Stimulated activated CD4-positive, alpha-beta T cell treated with anti-CD3 and anti-CD28 coated beads, Interleukin-1b, Interleukin-23, amount 100 ng/mL, for 24 hours (primary cell): ENCODE measurements at places on chromosomes 1 and 21.

DNA sequence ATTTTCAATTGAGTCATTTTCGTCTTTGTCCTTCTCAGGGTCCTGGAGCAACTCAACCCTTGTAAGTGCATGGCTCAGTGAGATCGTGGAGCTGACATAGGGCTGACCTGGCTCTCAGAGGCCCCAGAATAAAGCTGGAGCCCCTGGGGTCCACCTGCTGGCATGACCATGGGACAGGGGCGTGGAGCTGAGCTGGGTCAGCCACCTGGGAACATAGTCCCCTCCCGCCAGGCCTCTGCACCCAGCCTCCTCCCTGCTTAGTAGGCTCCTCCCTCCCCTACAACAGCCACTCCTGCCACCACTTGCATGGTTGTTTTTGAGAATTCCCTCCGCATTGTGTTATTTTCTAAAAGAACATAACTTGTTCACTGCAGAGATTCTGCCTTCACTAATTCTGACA, 3.1 kb upstream of the RIPK4 start:
- DNase-seq = no peak

DNA sequence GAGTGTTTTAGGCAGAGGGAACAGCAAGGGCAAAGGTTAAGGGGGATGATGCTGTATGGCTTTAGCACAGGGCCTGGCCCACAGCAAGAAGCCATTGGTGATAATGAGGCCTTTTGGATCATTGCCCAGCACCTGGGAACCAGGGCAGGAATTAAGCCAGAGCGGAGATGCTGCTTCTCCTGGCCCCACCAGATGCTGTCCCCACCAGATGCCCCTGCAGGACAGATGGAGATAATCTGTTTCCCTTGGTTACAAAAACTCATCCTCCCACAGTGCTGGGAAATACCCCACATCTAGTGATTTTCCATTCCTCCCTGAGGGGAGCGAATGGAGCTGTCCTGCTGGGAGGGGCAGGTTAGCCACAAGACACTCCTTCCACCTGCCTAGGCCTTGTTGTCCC, 18.8 kb downstream of the OPRD1 start:
- no peak for DNase-seq

- no peak for DNase-seq
These were observed 9.9 kb upstream of the KLF18 start for GRCh38 chr1:44151332-44151731.

DNA sequence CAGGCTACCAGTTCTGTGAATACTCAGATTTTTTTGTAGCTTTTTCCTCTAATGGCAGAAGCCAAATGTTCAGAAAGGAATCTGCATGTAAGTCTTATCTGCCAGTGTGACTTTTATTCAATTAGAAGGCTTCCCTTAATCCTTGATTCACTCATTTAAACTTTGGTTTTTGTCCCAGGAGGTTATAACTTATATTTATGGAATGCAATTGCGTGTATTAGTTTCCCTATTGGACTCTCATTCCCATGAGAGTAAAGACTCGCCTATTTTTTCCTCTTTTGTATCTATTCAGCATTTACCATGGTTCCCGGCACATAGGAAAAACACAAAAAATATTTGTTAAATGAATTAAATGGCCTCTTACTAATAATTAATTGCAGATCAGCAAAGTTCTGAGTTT, 3.5 kb downstream of the NTMT2 start:
- no peak for DNase-seq

DNA sequence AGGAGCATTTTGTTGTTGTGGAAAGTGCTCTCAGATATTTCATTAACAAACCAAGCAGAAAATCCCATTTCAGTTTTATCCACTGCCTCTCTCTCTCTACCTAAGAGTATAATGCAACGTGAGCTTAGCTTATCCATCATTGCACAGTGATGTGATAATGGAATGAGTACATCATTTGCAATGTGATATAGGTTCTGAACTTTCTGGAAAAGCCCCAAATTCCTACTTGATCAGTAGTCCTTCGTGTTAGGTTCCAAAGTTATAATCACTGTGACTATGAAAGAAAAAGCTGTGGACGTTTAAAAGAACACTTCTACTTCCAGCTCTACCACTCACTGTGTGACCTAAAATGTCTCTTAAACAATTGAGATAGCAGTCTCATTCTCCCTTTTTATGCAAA, 76.4 kb upstream of the PRMT6 start:
- no peak for DNase-seq

GRCh38 chr1:14049965-14050364, 350.0 kb downstream of the PRDM2 start:
- no peak for DNase-seq

- DNase-seq = no peak
These were observed 9.9 kb downstream of the KCNJ15 start for GRCh38 chr21:38266732-38267131.

DNA sequence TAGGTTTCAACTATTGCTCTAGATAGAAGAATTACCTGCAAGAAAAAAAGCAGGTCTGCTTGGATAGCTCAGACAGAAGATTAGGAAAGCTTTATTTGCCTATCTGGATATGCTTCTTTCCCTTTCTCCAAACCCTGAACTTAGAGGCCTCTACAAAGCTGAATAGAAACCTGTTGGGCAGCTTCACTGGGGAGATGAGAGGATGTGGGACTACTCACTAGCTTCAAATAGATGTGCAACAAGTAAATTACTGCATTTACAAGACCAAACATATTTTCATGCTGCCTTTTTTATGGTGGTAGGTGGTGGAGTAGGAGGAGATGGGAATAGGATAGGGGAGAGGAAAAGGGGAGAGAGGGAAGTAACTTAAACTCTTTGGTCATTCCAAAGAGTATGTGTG, 6.4 kb downstream of the CLCA2 start:
- no peak for DNase-seq

DNA sequence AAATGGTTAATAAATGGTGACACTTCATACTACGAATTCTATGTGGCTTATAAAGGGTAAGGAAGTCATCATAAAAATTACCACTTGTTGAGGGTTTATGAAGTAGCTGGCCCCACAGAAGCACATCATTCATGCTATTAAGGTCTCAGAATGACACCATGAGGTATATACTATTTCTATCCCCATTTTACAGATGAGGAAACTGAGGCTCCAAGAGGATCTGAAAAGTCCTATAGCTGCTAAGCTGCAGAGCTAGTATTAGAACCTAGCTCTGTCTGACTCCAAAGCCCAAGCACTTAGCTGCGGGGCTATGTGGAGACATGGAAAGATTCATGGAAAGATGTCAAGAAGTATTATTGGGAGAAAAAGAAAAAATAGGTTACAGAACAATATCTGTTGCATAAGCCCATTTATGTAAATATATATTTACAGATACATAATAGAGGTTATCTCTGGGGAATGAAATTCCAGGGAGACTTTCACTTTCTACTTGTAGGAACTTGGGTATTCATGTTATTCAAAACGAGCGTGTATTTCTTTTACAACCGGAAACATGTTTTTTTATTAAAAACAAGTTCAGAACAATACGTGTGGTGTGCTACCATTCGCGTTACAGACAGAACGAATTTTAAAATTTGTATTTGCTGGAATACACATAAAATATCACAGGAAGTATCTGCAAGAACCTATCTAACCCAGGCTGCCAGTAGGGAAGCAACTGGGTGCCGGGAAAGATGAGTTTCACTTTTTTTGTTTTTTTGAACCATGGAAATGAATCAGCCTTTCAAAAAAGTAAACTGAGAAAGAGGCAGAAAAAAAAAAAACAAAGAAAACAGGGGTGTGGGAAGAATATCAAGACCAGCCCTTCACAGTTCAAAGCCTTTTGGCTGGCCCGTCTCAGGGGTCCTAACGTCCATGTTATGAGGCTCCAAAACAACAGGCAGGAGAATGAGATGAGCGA, 13.4 kb downstream of the SPOCD1 start:
- DNase-seq = no peak

DNA sequence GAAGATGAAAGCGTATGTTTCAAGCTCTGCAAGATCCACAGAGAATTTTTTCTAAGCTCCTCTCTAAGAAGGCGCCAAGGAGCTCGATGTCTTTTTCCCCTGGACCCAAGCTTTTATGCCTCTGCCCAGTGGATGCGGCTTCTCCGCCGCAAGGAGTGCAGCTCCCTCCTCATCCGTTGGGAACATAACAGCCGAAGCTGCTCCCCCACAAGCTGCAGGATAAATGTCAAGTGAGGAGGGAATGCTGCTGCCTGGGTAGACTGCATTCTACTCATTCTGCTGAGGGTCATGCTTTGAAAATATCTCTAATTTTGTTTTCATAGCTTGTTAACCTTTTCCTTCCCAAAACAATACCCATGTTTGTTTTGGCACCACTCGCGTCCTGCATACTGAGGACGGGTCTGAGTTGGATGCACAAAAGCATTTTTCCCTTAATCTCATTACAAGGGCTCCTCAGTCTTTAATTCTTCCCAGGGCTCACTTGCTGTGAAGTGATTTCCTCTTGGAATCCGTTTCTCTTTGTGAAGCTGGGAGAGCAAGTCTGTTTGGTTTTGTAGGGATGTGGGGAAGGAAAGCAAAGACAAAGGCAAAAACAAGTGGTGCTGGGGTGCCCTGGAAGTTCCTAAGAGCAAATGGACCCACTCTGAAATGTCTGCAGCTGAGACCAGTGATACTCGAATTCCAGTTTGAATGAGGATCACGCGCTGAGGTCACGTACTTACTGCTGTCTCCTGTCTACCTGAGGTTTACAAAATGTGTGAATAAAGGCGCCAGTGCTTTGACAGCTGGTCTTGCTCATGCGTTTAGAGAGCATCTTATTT, 134.0 kb upstream of the IRF2BP2 start:
- no peak for DNase-seq

DNA sequence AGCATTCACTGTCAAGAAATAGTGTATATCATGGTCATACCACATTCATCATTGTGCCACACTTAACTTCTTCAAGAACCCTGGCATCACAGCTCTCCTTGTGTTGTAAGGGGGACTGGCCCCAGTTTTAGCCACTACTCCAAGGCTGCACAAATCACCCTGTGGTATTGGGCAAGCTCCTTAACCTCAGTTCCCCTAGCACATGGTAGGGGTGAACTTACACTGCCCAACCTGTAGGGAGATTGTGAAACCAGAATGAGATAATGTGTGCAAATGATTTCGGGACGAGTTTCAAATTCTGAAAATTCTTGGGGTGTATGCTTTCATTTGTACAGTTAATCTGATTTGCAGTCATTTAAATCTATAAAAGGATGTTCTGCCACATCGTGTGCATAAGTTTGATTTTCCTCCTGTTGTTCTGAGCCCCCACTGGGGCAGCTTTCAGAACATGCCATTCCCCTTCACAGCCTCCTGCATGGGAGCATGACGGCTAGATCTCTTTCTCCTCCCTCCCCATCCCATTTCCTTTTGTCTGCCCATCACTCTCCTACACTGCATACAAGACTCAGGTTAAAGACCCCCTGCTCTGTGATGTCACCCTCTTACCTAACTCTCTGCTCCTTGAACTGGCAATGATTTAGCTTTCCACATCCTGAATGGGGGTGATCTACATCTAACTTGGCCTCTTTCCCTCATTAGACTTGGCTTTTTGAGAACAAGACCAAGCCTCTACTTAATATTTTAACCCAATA, 290.3 kb downstream of the CHRM3 start:
- no peak for DNase-seq

DNA sequence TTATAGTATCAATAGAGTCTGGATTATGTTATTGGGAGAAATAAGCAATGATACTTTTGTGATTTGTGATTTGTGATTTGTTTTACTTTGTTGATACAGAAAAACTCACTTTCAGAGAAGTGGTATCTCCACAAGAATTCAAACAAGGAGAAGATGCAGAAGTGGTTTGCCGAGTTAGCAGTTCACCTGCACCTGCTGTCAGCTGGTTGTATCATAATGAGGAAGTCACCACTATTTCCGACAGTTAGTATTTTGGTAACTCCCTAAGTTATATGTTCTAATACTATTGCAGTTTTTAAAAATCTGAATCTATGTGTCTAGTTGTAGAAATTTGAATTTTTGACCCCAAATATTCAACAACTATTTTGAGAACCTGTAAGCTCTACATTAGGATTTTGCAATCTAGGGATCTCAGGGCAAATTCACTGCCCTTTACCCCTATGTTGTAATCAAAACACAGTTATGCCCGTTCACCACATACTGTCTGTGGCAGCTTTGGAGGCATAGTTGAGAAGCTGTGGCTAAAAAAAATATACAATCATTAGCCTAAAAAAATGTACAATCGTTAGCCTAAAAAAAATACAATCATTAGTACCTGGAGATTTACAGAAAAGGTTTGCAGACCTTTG, 288.1 kb downstream of the NCAM2 start:
- DNase-seq = no peak

- peak; percentile 34 for DNase-seq
These were observed 19.4 kb downstream of the PRPF38A start for GRCh38 chr1:52423771-52424170.

DNA sequence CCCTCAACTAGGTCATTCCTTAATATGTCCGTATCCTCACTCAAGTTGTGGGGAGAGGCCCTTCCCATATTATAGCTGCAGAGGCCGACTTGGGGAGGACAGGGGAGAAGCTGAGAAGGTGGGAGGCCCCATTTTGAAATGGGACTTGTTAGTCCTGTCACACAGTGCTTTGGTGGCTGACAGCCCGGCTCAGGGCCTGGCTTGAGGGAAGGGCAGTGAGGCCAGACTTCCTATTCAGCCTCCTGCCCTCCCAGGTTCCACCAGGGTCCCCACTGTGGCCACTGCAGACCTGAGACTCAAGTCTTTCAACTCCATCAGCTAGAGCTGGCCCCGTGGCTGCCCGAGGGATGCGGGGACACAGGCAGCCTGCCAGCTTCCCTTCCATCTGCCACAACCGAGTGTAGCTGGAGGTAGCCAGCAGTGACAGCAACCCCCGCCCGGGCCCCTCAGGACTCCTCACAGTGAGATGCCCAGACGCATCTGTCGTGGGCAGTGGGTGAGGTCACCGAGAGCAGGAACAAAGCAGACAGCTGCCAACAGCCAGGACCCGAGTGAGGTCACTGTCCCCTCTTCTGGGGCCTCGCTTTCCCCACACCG, 36.9 kb downstream of the SIM2 start:
- no peak for DNase-seq

DNA sequence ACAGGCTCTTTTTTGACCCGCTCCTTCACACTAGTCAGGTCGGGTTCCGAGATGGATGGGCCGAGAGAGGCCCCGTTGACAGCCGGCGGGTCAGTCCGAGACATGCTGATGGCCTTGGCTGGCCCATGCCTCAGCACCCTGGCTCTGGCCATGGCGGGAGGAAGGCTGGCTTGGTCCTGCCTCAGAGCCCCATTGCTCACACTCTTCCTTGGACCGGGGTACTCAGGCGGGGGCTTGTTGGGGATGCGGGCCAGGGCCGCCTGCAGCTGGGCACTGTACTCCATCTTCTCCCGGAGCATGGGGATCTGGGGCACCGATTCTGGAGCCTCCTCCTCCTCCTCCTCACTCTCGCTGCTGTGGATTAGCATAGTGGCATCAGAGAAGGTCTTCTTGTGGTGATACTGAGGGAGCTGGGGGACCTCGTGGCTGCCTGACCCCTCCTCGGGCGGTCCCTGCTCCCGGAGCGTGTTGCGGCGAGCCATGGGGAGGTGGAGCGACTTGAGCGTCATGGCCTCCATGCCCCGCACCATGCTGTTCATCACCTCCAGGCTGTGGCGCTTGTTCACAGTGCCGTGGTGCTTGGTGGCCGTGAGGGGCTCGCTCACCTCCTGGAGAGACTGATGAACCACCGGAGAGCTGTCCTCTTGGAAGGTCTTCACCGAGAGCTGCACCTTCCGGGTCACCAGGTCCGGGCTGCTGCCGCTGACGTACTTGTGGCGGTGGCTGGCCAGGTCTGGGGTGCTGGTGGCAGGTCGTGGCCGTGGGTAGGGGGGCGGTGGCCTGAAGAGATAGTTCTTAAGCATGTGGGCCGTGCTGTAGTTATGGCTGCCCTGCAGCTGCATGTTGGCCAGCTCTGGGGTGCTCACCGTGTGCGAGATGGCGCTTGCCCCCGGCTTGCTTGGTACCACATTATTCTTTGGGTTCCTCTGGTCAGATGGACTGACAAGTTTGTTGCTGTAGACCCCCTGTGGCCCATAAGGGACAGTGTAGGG, 102.7 kb downstream of the SMYD2 start:
- DNase-seq = no peak
